NCI-H1417 (cell line): ENCODE measurements at places on chromosomes 7 and 10.

DNA sequence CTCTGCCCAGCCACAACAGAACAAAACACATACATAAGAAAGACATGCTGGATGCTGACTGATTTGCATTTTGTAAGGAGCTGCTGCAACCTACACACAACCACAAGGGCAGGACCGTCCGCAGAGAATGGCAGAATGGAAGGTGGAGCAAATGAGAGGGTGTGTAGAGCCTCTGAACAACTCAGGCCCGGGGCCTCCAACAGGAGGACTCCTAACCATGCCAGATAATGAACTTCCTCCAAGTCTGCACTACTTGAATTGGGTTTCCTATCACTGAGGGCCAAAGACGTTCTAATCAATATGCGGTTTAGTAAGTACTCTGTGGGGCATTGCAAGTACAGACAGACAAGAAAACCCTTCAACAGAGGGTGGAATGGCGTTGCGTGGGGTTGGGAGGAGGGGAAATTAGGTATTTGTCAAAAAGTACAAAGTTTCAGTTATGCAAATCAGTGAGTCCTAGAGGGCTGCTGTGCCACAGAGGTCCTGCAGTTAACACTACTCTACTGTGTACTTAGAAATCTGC, 14.6 kb downstream of the VOPP1 start:
- no peak for DNase-seq

DNA sequence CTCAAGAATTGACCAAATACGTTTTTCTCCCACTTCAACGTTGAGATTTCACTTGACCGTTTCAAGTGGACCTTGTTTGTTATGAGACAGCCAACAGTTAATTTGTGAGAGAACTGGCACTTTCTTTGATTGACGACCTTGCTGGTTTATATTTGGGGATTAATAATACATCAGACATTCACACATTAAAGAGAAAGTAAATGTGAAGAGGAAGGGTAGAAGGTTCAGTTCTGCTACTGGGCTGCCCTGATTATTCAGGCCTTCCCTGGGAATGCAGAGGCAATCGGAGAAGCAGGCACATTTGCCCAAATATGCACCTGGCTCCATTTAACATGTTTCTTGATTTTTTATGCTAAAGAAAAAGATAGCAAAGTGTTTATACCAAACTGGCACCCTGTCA, 114.1 kb downstream of the POU6F2 start:
- DNase-seq, result peak; percentile 50

GRCh38 chr10:17683541-17683940, 39.6 kb downstream of the STAM start:
- no peak for DNase-seq

DNA sequence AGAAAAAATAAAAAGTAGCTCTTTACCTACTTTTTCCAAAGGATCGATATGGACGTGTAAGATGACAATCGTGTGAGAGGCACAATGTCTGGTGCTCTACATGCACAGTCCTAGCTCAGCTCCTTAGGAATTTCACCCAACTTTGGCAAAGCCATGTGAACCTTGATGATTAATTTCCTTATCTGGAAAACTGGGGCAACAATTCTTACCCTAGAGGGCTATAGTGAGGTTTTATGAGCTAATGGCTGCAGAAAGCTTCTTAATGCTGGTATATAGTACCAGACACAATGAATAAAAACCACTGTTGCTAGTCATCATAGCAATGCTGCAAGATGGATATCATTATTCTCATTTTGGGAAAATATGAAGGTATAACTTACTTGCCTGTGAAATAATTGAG, 202.7 kb downstream of the PARD3 start:
- DNase-seq, result no peak

GRCh38 chr7:32500922-32501341, 5.6 kb downstream of the AVL9 start:
- DNase-seq, result no peak

- no peak for DNase-seq
Observed at GRCh38 chr7:136234040-136234439, 256.9 kb upstream of the MTPN start.

- no peak for DNase-seq
Observed at GRCh38 chr7:140267381-140268226, 90.8 kb upstream of the KDM7A start.

DNA sequence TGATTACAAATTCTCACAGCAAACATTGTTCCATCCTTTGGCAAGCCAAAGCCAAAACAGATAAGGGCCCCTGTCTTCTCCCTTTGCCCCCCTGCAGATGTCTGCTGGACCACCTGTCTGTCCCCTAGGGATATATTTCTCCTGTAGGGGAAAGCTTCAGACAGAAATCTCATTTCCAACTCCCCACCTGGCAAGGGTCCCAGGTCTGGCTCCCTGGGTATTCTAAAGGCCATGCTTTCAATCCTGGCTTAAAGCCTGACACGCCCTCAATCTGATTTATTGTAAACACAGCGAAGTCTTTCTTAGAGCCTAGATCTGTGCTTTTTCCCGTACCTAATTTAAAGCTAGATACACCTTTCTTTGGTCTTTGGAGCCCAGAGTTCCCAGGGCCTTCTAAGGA, 66.1 kb downstream of the KCNMA1 start:
- no peak for DNase-seq

- DNase-seq, result no peak
Observed at GRCh38 chr10:95832216-95833041, 75.3 kb upstream of the CC2D2B start.

GRCh38 chr7:28993371-28993770, 35.2 kb upstream of the TRIL start:
- no peak for DNase-seq

- DNase-seq, result no peak
Observed at GRCh38 chr7:1940402-1940786, 270.3 kb downstream of the ELFN1 start.

DNA sequence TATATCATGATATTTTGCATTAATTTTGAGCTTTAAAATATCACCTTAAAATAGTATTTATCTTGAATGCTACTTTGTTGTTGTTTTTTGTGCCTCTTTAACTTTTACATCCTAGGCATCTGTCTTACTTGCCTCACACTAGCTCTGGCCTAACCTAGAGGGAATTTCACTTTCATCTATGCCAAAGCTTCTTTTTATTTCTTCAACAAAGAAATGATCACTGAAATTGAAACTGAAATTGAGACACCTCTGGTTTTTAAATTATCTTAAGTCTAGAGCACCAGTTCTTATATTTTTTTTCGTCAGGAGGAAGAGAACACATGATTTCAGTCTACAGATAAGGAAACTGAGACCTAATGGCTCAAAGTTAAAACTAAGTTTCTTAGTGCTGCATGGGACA, 3.5 kb upstream of the SCIN start:
- no peak for DNase-seq

GRCh38 chr10:45220931-45221330, 94.5 kb downstream of the OR13A1 start:
- DNase-seq, result peak; percentile 28

- no peak for DNase-seq
Observed at GRCh38 chr10:33212061-33212748, 122.3 kb downstream of the NRP1 start.

DNA sequence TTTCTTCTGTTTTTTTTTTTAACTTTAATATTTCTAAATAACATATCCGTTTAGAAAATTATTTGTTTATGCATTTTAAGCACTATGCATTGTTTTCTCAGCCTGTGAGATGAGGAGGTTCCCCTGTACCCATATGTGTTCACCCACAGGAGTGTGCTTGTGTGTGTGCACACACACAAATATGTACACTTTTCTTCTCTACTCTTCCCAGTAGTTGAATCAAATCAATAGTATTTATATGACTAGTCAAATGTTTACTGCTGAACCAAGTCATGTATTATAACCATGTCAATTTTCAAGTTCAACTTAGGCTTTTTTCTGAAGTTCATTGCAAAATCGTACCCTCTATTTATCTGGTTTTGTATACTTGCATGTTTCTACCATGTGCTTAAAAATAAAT, 37.3 kb downstream of the HDAC9 start:
- DNase-seq, result no peak

GRCh38 chr10:116796469-116796868, 52.8 kb upstream of the ENO4 start:
- no peak for DNase-seq

- peak; percentile 31 for DNase-seq
Observed at GRCh38 chr10:26437637-26438461, at the start of gene APBB1IP. TSS of gene APBB1IP (plus strand) at chr10:26438341. CDS start at chr10:26492327, 53,986 bp downstream.

GRCh38 chr10:74123081-74123480, 27.5 kb downstream of the AP3M1 start:
- no peak for DNase-seq

DNA sequence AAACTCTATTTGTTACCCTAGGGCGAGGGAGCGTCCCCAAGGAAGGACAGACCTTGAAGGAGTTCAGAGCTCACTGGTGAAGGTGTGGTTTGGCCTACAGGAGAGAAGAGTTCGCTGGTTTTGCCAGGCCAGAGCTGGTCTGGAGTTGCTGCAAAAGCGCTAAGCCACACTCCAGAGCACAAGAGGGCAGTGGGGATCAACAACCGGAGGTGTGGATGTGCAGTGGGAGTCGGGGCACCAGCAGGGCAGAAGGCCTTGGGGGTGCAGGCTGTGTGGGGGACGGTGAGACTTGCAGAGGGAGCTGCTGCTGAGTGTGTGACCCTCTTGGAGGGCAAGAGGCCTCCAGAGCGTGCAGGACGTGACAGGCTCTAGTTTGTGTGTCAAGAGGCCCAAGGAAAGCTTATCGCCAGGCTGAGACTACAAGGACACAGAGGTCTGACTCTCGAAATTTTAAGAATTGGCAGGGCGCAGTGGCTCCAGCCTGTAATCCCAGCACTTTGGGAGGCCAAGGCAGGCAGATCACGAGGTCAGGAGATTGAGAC, 14.3 kb upstream of the CUL1 start:
- no peak for DNase-seq

- no peak for DNase-seq
Observed at GRCh38 chr10:130230036-130230435, 93.8 kb downstream of the GLRX3 start.

GRCh38 chr10:118471863-118472262, 123.6 kb downstream of the PRLHR start:
- no peak for DNase-seq

- DNase-seq, result peak; percentile 9
Observed at GRCh38 chr10:103491729-103492364, 1.7 kb upstream of the NEURL1 start.

DNA sequence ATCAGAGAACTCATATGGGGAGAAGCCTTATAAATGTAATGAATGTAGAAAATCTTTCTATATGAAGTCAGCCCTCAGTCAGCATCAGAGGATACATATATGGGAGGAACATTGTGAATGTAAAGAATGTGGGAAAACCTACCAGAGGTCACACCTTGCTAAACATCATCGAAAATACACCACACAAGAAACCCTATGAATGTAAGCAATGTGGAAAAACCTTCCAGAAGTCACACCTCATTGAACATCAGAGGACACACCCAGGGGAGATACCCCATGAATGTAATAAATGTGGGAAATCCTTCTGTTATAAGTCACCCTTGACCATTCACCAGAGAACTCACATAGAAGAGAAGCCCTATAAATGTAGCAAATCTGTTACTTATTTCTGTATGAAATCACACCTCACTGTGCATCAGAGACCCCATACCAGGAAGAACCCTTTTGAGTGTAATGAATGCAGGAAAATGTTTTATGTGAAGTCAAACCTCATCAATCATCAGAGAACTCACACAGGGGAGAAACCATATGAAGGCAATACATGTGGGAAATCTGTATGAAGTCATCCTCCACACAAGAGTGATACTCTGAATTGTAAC, 30.8 kb downstream of the ZNF12 start:
- DNase-seq, result no peak

DNA sequence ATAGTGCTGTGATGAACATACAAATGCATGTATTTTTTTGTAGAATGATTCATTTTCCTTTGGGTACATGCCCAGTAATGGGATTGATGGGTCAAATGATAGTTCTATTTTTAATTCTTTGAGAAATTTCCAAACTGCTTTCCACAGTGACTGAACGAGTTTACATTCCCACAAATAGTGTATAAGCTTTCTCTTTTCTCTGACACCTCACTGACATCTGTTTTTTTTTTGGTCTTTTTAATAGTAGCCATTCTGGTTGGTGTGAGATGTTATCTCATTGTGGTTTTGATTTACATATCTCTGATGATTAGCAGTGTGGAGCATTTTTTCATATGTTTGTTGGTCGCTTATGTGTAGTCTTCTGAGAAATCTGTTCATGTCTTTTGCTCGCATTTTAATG, 195.0 kb upstream of the AGK start:
- no peak for DNase-seq

DNA sequence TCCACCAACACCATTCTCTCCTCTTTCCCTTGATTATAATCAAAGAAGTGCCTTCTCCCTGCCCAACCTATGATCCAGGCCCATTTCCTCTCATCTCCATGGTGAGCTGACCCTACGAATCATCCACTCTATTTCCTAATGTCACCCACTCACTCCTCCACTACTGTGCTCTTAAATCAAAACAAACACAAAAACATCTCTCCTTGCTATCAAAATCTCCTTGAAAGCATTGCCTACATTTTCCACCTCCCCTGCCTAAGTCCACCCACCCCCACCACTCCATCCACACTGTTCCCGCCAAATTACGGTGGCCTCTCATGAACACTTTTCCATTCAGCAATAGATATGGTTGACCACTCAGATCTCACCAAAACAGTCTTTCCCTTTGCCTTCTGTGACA, 5.3 kb downstream of the DYDC1 start:
- DNase-seq, result no peak

GRCh38 chr10:129531969-129532660, 65.1 kb downstream of the MGMT start:
- no peak for DNase-seq

DNA sequence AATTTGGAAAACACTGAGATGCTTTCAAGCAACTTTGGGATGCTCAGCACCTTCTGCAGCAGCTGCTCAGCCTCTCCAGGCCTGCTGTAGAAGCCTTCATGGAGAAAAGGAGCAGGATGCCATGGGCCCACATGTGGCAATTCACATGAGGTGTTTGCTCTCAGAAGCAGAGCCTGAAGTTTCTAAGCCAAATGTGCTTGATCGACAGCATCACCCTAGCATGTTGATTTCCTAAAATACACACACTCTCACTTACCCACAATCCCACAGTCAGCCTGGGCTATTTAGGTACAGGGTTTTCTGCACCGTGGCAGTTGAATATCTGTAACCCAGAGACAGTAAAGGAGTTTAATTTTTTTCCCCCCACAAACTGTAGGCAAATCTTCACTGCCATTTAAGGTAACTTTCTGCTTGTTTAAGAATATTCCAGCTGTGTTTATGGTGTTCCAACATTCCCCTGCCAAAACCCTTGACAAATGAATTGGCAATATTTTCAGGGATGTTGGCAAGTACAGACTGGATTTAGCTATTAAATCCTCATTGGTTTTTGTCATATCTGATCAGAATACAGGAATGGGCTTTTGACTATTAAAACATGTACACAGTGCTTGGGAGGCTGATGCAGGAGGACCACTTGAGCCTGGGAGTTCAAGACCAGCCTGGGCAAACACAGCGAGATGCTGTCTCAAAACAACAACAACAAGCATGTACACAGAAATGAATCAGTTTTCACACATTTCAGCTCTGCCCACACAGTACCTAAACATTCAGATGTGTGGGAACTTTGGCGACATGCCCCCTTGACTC, 244.2 kb downstream of the CELF2 start:
- no peak for DNase-seq
